ENCODE measurements at places on chromosomes 3 and 15. TPM values are rescaled to one million over a fixed set of nuclear protein-coding genes. Genes with fewer than 3 reads are reported as not detected.

Gene RGMA
- total RNA-seq: 0.39 TPM

Gene FOXB1
- not detected for total RNA-seq

Gene KBTBD13
- total RNA-seq: 0.02 TPM

Gene ALAS1
- 52.5 TPM for total RNA-seq

Gene LARP6
- total RNA-seq: 52.1 TPM

Gene SLC12A1
- not detected for total RNA-seq

Gene EPHB1
- total RNA-seq: not detected

Gene GABRB3
- total RNA-seq: 78.3 TPM

Gene HRG
- not detected for total RNA-seq

Gene ZDHHC23
- 4.3 TPM for total RNA-seq
